ENCODE measurements at places on chromosomes 7 and 10.

DNA sequence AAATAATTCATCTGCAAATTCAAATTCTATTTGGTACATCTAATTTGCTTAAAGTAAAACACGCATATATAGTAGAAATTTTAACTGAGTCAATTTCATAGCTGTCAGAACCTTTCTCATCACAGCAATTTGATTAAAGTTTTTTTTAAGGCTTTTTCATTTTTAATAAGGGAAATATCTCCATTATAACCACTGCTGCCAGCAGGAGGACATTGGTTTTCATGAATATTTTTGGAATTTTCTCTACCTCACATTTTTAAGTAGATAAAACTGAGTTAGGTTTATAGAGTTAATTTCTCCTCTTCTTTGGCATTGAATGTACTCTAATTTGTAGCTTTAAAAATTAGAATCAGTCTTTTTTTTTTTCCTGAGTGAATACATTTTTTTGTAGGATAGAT is 82.2 kb downstream of the ST7 start:
- DNase-seq = no peak

DNA sequence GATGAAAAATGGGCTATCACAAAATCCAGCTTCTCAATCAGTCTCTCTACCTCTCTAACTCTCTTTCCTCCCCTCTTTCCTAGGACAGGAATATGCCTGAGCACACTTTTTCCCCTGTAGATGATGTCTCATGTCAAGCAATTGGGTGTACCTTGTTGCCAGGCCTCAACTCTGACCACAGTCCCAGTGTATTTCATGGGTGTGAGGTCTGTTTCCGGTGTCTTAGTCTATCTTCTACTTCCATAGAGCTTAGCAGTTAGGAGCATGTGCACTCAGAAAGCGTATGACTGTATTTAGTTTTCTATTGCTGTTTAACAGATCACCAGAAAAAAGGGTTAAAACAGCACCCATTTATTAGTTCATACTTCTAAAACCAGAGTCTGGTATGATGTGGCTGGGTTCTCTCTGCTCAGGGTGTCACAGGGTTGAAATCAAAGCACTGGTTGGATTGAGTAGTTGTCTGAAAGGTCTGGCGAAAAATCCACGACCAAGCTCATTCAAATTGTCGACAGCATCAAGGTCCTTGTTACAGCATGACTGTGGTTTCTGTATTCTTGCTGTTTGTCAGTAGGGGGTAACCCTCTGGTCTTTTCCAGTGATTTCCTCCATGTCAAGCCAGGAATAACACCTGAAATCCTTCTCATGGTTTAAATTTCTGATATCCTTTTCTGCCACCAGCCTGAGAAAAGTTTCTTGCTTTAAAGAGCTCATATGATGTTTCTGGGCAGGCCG is 130.0 kb downstream of the THSD7A start:
- DNase-seq = no peak

DNA sequence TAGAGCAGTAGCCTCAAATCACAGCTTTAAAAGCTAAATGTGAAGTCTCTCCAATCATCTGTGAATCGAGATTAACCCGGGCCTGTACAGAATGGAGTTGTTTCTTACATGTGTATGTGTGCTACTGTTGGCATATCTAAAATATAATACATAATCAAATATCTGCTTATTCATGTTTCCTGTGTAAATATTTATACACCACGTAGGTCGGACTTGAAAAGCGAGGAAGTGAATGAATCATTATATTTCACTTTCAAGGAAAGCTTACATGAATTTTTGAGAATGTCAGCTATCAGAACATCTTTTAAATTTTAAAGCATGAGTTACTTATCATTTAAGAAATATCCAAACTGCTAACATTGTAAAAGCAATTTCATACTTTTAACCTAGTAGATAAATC is 233.3 kb downstream of the SLC25A13 start:
- no peak for DNase-seq

DNA sequence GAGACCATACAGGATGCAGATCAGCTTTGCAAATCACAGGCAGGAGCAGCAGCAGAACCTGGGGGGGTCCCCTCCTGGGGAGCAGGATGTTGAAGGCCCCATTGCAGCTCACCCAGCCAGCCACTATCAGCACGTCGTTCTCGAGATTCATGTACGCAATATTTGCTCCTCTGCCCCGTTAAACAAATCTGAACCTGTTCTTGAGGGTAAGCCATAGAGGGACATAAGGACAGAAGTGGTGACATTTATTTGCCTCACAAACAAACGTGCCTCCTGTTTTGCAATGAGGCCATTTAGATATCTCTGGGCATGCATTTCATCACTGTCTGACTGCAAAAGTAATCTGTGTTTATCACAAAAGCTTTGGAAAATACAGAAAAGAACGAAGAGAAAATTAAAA is 87.3 kb upstream of the BAIAP2L1 start:
- no peak for DNase-seq

DNA sequence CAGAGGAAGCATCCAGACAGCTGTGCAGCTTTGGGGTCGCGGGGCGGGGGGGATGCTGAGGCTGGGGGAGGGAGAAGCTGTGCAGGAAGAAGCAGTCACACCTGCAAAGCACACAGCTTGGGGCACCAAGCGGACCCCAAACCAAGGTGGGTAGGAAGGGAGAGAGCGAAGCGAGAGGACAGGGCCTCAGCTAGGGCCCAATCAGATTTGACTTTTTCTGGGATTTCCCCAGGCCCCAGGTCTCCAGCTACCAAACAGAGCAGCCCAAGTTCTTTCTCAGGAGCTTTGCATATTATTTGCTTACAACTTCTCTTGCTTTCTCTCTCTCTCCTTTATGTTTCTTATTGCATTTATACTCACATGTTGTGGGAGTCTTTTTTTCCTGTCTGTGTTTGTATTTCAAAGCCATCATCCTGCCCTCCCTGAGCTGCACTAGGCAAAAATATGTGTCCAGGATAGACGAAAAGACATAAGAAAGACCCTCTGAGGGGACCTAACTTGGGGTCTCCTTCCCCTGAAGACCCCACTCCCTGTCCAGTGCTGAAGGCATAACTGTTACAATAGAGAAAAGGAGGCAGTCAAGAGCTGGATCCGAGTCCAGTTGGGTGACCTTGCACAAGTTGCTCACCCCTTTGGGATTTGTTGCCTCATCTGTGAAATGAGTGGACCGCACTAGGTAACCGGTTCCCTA is 50.6 kb upstream of the SMNDC1 start:
- DNase-seq = no peak

GRCh38 chr10:113252650-113253618 is 299.9 kb upstream of the HABP2 start:
- peak; percentile 38 for DNase-seq

GRCh38 chr7:120502825-120503224 is 229.8 kb downstream of the KCND2 start:
- DNase-seq = no peak

DNA sequence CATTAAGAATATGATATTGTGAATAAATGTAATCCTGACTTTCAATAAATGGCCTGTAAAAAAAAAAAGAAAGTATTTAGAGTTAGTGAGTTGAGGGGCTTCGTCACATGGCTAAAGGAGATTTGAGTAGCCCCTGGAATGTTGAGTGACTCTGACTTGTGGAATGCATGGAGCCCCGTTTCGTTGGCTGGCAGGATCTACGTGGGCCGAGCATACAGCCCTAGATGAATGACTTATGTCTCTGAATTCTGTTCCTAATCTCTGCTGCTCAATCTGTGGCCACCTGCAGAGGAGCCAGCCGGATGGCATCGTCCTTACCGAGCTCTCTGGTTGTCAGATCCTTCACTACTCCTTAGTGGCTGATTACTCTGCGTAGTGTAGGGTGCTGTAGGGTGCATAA is 155.7 kb downstream of the MGMT start:
- DNase-seq = no peak

DNA sequence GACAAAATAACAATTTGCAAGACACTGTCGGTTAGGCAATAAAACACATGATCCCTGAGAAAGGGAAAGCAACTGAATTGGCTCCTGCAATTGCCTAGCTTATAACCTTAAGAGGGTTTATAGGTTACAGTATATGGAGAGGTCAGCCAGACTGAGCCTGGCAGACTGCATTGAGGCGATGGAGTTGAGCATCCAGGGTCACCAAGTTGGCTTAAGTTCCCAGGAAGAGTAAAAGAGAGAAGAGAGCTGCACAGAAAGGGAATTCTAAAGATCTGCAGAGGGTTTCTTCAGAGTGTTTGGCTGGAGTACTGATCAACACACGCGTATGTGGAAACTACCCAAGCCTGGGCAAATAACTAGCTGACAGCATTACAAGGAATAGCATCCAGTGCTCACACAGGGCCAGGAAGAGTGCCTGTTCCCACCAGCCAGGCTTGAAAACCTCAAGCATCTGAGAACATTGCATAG is 11.2 kb downstream of the ANKMY2 start:
- no peak for DNase-seq

DNA sequence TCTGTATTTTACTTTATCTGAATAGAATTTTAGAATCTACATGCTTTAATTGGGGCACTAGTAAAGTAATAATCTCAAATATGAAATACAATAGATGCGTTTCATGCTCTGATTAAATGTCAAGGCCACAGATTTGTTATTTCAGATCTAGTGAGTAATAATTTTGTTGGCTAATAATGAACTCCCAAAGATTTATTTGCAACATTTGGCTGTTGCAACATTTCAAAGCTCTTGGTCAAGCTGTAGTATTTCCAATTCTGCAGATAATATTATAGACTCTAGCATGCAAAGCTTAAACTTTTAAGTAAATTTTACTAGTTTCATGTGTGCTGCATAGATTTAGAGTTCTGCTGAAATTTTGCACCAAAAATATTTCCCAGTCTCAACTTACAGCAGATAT is 16.7 kb downstream of the LRRN3 start:
- no peak for DNase-seq

- DNase-seq = no peak
Observed at GRCh38 chr7:98921608-98922372, 43.5 kb downstream of the TRRAP start.

GRCh38 chr7:13312307-13312706 is 624.9 kb downstream of the ARL4A start:
- no peak for DNase-seq

GRCh38 chr7:47681249-47681810 is 99.4 kb upstream of the TNS3 start:
- DNase-seq = no peak

- DNase-seq = peak; percentile 85
Observed at GRCh38 chr7:151167197-151167961, at the start of gene GBX1. Gene GBX1 (minus strand): TSS chr7:151167694. CDS start chr7:151167548, 146 bp downstream.

- DNase-seq = peak; percentile 68
Observed at GRCh38 chr10:112209684-112210131, 26.1 kb upstream of the GPAM start.

DNA sequence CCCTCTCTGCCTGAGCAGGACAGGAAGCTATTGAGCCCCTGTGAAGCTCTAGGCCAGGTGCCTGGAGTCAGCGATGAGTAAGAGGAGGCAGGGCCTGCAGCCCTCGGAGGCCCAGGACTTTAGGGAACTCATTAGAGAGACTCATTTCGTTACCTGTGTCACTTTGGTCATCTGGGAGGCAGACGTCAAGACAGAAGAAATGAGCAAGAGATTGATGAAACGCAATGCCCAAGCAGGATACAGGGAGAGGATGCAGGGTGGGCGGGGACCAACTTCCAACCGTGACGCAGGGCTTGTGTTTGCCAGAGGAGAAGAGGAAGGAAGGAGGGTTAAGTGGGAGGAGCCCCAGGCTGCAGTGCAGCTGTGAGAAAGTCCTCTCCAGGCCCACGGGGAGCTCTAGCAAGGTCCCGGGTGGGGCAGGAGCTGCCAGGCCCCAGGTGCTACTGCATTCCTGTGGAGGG is 26.4 kb upstream of the GNA12 start:
- DNase-seq = peak; percentile 29

All from SK-N-SH (cell line).